ENCODE measurements at places on chromosomes 4 and X.

- DNase-seq: no peak
These were observed 231.6 kb upstream of the SLIT2 start for GRCh38 chr4:20020056-20020455.

DNA sequence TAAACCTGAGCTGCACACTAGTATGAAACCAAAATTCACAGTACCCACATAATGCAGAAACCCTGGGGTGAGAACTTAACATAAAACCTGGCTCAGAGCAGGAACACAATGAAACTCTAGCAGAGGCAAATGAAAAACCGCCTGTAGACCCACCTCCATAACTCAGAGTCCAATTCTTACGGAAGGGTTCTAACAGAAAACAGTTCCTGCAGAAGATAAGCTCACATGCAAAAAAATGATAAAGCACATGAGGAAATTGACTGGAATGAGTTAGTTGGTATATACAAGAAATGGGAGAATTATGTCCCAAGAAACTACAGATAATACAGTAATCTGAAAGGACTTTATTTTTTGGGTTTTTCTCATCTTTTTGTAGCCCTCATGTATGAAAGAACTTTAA is 14.7 kb downstream of the RTL9 start:
- DNase-seq: no peak

DNA sequence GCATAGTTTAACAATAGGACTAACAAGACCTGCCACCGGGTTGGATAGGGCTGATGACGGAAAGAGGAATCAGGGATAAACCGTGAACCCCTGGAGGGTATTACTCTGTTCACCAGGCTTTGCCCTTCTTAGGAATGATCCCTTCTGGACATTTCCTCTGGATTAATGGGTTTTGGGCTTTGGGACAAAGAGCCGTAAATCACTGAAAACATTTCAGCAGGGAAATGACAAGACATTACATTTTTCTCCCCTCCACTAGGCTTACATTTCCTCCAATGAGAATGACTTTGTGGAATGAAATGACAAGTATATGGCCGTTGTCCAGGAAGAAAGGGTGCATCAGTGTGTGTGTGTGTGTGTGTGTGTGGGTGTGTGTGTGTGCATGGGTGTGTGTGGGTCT is 25.9 kb upstream of the RBPJ start:
- no peak for DNase-seq

DNA sequence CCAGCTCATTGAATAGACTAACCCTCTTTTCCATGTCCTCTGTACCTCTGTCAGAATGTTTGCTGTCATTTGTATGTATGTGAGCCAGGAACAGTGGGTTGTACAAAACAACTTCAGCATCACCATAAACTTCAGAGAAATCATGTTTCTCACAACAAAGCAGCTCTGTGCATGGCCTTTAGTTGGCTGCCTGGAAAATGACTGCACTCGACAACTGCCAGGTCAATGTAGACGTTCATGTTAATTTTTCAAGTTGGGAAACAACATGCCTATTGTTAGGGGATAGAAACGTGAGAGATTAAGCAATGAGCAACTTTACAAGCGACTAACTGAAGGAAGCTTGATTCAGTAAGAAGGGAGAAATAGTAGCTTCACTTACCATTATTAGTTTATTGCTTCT is 17.9 kb upstream of the CXCL11 start:
- no peak for DNase-seq

GRCh38 chr4:181959121-181959520 is 284.1 kb upstream of the TENM3 start:
- no peak for DNase-seq

- no peak for DNase-seq
These were observed 48.1 kb upstream of the ARHGEF6 start for GRCh38 chrX:136828830-136829229.

DNA sequence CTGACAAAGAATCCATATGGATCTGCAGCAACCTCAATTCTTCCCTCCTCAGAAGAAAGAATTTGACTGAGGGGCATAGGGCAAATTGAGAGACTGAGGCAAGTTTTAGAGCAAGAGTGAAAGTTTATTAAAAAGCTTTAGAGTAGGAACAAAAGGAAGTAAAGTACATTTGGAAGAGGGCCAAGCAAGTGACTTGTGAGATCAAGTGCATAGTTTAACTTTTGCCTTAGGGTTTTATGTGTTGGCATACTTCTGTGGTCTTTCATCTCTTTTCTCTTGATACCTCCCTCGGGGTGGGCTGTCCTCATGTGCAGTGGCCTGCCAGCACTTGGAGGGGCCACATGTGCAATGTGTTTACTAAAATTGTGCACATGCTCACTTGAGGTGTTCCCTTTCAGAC is 98.0 kb upstream of the MAGEB16 start:
- no peak for DNase-seq

- no peak for DNase-seq
These were observed 88.9 kb downstream of the ZNF674 start for GRCh38 chrX:46456125-46456922.

GRCh38 chr4:128812442-128813235 is 3.1 kb downstream of the JADE1 start:
- DNase-seq: no peak

- DNase-seq: no peak
These were observed 123.3 kb downstream of the KDM6A start for GRCh38 chrX:44996277-44996676.

DNA sequence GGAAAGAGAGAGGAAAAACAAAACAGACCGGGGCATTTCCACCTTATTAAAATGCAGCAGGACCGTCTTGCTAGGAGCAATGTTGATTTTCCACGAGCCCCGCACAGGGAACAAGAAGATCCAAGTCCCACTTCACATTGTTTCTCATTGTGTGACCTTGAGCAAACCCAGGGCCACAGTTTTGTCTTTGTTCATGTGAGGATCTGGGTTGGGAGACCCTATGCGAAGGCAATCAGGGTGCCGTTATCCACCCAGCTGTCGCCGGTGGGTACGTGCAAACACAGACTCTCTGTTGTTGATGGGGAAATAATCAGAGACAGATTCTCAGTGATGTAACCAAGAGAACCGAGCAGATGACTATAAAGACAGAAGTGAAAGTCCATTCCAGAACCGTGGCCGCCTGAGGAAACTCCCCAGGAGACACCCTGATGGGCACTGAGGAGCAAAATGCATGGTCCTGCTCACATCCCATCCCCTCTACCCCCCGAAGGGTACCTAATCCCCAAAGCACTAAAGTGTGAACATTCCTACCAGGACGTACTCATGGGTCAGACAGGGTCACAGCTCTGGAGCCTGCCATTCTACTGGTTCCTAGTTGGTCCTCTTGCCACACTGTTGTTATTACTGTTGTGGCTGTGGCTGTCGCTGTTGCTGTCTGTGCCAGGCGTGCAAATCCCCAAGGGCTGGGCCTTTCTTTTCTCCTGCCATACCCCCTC is 102.7 kb upstream of the RBPJ start:
- DNase-seq: no peak

DNA sequence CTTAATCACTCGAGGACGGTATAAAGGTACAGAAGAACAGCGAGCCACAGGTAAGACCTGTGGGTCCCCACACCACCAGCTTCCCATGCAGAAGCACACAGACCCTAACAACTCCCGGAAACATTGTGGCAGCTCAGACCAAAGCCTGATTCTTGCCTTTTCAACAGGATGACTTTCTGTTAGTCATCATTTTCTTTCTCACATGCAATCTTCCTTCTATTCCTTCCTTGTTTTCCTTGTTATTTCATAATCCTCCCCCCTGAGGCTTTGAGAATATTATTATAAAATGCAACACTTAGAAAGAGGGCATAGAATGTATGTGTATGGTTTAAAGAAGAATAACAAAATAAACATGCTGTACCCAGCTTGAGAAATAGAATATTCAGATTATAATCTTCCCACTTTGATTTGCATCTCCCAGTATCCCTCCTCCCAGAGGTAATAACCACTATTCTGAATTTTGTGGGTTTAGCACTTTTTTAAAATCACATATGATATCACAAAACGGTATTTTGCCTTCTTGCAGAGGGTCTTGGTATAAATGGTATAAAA is 100.9 kb downstream of the FHDC1 start:
- no peak for DNase-seq

DNA sequence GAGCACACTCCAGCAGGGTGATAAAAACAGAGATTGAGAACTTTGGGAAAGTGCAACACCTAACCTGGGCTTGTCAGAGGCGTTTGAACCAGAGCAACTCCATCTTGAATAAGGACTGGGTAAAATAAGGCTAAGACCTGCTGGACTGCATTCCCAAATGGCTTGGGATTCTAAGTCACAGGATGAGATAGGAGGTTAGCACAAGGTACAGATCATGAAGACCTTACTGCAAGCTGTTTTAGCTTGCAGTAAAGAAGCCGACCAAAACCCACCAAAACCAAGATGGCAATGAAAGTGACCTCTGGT is 43.9 kb downstream of the SCFD2 start:
- no peak for DNase-seq

DNA sequence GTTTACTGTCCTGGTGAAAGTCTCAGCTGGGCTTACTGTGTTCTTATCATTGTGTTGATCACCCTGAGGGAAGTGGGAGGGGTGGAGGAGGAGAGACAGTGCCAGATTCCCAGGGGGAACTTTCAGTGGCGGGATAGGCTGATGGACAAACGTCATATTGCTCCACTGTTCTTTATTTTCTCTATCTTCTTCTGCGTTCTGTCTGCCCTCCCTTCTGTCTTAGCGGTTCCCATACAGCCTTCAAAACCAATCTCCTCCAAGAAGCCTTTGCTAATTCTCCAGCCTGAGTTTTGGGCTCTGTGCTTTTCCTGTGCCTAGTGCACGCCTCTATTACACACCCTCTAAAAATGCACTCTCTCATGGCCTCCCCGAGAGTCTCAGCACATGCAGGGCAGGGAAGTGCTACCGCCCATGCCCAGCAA is 448.7 kb upstream of the FAT1 start:
- no peak for DNase-seq

DNA sequence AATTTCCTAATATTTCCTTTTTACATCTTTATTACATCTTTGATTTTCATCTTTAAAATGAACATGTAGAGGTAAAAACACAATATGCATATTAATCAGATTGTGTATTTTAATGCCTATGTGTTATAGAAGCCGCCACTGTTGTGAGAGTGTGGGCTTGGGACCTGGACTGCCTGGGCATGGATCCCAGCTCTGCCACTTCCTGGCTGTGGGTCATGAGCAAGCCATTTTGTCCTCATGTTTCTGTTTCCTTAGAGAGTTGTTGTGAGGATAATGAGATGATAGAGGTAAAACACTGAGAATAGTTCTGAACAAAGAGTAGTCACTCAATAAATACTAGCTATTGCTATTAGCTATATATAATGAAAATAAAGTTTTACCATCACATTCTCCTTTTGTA is 38.4 kb upstream of the SCOC start:
- DNase-seq: no peak

DNA sequence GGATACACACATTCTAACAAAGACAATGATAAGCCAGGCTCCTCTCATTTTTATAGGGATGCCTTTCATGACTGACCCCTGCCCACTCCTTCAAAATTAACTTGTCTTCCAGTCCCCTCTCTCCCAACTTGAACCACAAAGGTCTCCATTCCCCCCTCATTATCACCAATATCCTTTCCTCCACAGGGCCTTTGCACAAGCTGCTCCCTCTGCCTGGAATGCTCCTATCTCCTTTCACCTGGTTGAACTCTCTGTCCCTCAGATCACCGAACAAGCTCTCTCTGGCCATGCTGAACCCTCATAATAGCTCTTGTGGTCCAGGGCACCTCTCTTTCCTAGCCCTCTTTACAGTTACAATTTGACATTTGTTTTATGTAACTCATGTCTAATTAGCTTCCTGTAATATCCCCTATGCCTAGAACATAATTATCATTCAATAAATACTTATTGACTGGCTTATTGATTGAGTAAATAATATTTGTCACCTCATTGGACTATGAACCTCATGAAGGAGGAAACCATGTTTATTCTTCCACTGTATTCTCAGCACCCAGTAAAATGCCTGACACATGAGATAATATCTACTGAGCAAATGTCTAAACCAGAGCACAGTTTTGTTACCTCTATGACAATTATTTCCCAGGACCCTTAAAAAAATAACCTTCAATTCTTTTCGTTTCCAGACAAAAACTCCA is 266.3 kb upstream of the RASGEF1B start:
- DNase-seq: no peak

DNA sequence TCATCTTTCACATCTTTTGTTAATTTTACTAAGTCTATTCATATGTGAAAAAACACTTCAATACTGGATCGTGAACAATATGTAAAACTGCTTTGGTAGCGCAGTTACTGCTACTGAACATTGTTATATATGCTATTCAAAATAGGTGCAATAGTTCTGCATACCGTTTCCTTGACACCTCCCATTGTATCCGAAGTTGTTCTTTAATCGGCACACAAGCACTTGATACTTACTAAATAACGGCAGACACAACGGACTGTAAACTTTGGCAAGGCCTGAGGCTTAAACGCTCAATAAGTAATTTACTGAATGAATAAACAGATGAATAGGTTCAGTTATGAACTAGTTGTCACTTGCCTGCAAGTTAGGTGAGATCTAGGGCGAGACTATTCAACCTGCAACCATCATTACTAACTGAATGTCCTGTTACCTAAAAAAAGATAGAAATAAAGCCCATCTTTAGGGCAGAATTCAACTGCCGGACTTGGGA is 620 bp downstream of the ANAPC10 start:
- no peak for DNase-seq

- DNase-seq: no peak
These were observed 173.8 kb upstream of the RPL34 start for GRCh38 chr4:108446556-108446955.

GRCh38 chr4:20624793-20625374 is 75.4 kb upstream of the PACRGL start:
- no peak for DNase-seq

GRCh38 chr4:119490335-119490734 is 138.3 kb downstream of the PDE5A start:
- DNase-seq: no peak

DNA sequence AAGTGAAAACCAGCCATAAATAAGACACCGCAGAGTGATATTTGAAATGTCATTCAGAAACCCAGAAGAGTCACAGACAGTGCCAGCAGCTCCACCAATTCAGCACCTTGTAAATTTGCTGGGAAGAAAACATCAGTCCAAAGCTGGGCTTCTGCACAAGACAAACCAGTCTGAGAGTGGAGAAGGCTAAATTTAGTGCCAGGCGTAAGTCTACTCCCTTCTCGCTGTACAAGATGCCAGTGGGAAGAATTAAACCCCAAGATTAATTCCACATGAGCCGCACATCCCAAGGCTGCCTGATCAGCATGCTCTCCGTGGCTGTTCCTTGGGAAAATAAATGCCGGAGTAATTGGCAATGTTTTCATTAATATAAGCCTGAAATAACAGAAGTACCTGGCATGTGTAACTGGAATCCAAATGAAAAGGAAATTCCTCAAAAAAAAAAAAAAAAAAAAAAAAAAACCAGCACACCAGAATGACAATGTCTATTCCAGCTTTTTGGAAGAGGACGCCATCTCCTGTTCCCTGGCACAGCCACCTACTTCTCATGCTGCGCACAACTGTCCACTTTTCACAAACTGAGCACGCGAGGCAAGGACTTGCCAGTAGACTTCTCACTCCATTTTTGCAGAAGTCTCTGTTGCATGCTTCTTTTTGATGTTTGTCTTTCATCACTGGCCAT is 95.5 kb downstream of the NSUN7 start:
- DNase-seq: no peak
